ENCODE measurements at places on chromosomes 5 and 9.

GRCh38 chr5:32276173-32276853, 36.4 kb downstream of the MTMR12 start:
- DNase-seq: peak; percentile 35

- no peak for DNase-seq
Observed at GRCh38 chr9:15150939-15151338, 156.1 kb downstream of the TTC39B start.

- DNase-seq: no peak
Observed at GRCh38 chr5:150633429-150633828, 7.0 kb upstream of the SYNPO start.

DNA sequence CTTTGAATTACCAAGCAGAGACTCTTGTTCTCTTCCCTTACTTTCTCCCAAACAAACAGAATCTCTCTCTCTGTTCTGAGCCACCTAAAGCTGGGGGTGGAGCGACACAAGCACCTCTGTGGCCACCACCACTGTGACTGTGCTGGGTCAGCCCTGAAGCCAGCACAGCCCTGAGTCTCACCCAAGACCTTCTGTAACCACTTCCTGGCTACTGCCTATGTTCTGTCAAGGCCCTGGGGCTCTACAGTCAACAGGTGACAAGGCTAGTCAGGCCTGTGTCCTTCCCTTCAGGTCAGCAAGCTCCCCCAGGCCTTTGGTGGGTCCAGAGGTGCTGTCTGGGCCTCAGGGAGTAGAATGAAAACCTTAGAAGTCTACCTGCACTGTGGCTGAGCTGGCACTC, 26.1 kb upstream of the SLC28A3 start:
- DNase-seq: no peak

DNA sequence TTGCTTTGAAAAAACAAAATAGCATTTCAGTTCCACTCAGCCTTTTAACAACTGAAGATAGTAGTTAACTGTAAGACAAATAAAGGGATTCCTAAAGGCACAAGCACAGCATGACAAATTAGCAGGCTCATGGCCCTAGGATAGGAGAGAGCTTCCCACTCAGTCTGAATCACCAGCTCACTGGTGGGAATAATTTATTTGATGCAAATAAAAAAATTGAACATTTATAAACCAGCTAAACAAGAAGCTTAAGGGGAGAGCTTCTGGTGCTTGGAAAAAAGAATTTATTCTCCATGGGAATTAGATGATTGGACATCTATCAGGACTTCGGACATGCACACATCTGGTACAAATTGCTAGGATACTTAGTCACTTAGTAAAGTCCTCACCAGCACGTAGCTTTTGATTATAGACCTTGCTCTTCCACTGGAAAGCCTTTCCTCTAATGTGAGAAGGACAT, 294.1 kb upstream of the TNC start:
- DNase-seq: peak; percentile 74

GRCh38 chr5:168879929-168880328, 300.8 kb upstream of the PANK3 start:
- peak; percentile 80 for DNase-seq

DNA sequence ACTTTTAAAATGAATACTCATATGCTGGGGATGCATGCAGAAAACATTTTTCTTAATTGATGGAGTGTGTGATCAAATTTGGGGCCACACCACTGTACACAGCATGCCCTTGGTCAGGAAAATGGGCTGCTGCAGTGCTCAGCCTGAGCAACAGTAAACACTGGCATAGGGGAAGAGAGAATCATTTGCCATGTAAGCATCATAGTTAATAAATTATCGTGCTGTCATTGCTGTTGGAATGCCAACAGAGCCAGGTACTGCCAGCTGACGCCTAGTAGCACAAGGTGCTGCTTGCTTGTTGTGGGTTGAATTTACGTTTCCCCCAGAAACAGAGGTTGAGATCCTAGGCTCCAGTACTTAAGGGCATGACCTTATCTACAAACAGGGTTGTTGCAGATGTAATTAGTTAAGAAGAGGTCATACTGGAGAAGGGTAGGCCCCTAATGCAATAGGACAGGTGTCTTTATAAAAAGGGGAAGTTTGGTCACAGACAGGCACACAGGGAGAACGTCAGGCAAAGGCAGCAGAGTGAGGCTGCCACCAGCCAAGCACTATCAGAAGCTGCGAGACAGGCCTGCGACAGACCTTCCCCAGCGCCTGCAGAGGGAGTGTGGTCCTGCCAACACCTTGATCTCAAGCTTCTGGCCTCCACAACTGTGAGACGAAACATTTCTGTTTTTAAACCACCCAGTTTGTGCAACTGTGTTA, 25.3 kb downstream of the DAP start:
- DNase-seq: no peak

GRCh38 chr5:78888580-78889368, 96.3 kb downstream of the ARSB start:
- no peak for DNase-seq

GRCh38 chr5:5014586-5015235, 125.4 kb upstream of the ADAMTS16 start:
- DNase-seq: peak; percentile 76

DNA sequence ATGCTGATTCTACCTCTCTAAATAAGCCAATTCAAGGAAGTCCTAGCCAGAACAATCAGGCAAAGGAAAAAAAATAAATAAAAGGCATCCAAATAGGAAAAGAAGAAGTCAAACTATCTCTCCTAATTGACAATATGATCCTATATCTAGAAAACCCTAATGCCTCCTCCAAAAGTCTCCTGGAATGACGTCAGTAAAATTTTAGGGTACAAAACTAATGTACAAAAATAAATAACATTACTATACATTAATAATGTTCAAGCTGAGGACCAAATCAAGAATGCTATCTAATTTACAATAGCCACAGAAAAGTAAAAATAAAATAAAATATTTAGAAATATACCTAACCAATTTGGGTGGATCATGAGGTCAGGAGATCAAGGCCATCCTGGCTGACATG, 33.8 kb upstream of the C6 start:
- DNase-seq: no peak

- DNase-seq: no peak
Observed at GRCh38 chr9:120431268-120431667, 148.7 kb downstream of the CDK5RAP2 start.
